LoVo (cell line): ENCODE measurements at places on chromosomes 1 and 21.

GRCh38 chr1:56817716-56818463, 1.3 kb downstream of the FYB2 start:
- DNase-seq: no peak

GRCh38 chr1:182978151-182978853, 25.3 kb upstream of the SHCBP1L start:
- DNase-seq: peak; percentile 21

GRCh38 chr1:52595061-52595460, 7.1 kb upstream of the GPX7 start:
- no peak for DNase-seq

- DNase-seq: peak; percentile 18
These were observed 749 bp upstream of the GLUL start for GRCh38 chr1:182392050-182393028.

DNA sequence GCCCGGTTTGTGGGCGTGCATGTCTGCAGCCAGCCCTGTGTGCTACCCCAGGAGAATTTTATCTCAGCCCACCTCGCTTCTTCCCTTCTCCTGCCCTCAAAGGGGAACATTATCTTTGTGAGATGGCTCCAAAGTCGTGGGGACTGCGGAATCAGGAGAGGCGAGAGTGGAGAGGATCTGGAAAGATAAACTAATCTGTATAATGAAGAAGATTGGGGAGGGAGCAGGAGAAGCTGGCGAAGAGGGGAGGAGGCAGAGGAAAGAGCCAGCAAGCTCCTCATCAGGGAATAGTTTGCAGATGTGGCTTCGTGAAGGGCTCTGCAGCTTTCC, 310.3 kb downstream of the MATN1 start:
- no peak for DNase-seq

- no peak for DNase-seq
These were observed 52.9 kb upstream of the CITED4 start for GRCh38 chr1:40914927-40915569.

- DNase-seq: no peak
These were observed 33.2 kb downstream of the SSBP3 start for GRCh38 chr1:54372978-54373377.

DNA sequence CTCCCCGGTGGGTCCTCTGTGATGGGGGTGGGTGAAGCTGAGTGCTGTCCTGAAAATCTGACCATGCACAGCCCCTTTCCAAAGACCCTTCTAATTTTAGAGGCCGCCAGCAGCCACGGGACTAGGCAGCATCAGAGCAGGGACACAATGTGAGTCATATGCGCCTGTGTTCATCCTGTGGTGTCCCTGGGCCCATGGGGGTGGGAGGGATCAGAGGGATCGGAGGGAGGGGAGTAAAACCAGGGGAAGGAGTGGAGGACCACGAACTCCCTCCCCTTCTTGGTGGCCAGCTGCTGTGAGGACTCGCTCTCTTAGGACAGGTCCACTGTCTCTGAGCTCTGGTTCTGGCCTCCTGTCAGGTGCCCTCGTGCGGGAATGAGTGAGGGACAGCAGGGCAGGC, 61.5 kb downstream of the ADARB1 start:
- DNase-seq: no peak

GRCh38 chr1:26616881-26617280, 78.9 kb upstream of the ARID1A start:
- no peak for DNase-seq

GRCh38 chr1:244269169-244269568, 182.5 kb downstream of the ADSS2 start:
- no peak for DNase-seq

DNA sequence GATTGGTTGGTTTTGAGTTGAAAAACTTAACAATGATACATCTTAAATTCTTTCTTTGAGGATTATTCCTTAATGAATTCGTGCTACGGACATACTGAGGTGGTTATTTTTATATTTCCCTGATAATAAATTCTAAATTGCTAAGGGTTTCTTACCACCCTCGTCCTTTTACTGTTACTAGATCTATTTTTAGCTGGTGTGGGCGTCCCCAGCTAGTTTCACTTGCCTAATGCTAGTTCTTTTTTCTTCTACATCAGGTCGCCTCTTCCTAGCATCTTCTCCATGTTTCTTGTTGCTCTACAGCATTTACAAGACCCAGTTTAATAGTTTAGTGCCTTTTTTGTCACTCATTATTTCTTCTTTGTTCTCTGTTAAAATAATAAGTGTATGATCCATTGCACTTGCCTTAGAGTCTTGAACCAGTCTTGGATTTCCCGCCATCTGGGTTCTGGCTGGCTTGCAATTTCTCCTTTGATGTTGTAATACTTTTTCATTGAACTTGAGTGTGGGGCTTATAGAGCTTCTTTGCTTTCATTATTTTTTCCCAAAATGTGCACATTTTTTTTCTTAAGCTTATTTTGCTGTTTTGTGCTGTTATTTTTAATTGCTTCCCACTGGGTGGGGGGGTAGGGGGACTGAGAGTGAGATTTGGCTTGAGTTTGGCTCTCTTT, 677 bp upstream of the HSD11B1 start:
- DNase-seq: no peak

DNA sequence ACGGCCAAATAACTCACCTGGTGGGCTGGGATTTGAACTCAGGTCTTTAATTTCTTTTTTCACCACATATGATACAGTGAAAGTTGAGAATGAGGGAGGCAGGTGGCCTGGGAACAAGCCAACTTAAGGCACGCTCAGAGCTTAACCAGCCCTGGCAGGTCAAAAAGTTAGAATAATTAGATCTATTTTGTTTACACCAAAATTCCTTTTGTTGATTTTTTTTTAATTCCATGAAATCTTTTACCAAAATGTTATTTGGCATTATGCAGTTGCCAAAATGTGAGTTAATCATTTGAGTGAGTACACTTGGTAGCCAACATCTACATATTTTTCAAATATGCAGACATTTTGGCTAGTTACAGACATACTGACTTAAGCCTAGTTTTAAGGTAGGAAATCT, 36.8 kb downstream of the LHX8 start:
- no peak for DNase-seq

GRCh38 chr21:35394049-35394448, 344.9 kb upstream of the RUNX1 start:
- no peak for DNase-seq

- DNase-seq: no peak
These were observed 7.6 kb downstream of the EFHD2 start for GRCh38 chr1:15417059-15417934.

DNA sequence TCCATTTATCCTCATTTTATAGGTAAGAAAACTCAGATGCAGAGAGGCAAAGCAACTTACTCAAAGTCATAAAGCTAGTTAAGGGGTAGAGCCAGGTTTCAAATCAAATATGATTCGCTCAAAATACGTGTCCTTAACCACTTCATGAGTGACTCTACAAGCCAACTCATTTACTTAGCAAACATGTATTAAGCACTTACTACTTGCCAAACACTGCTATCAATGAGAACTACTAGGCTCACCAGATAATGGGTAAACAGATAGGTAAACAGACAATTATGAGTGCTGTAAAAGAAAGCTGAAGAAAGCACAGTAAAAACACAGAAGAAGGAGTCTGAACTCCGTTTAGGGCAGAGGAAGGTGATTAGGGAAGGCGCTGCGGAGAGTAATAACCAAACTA, 65.9 kb downstream of the WDR64 start:
- DNase-seq: no peak

- no peak for DNase-seq
These were observed 1.8 kb downstream of the EYA3 start for GRCh38 chr1:28086651-28087050.

- DNase-seq: no peak
These were observed 15.5 kb downstream of the RHBDL2 start for GRCh38 chr1:38926091-38926490.

DNA sequence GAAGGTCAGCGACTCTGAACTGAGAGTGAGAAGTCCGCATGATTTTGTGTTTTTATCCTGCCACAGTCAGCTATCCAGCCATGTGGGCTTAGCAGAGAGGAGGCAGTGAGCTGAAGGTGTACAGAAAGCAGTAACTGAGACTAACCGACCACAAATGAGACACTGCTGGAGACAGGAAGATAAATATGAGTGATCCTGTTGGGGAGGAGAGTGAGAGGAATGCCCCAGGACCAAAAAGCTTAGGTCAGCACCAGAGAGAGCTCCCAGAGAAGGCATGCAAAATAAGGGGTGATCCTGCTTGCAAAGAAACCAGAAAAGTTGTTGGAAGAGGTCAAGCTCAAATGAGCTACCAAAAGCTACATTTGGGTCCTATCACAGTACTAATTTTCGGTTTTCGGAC, 63.7 kb downstream of the HLCS start:
- no peak for DNase-seq

DNA sequence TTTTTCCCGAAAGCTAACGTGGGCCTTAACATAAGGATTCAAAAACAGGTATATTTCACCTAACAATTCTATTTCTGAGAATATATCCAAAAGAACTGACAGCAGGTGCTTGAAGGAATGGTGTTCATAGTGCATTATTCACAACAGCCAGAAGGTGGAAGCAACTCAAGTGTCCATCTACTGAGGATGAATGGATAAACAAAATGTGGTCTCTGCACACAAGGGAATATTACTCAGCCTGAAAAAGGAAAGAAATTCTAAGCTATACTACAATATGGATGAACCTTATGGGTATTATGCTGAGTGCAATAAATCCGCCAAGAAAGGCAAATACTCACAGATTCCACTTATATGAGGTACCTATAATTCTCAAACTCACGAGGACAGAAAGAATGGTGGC, 6.1 kb upstream of the RIPPLY3 start:
- no peak for DNase-seq

GRCh38 chr1:7808253-7808844, 24.3 kb downstream of the PER3 start:
- peak; percentile 11 for DNase-seq

DNA sequence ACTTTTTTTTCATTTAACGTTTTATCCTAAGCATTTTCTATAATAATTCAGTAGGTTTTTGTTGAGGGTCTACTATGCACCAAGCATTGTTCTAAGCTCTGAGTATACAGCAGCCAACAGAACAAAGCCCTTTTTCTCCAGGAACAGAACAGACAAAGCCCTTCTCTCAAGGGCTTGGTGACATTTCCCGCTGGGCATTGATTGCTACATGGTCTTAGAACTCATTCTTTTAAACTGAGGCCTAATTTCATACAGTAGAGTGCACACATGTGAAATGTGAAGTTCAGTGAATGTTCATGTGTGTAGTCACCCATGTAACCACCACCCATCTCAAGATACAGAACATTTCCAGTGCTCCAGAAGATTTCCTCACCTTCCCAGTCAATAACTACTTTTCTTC, 15.2 kb upstream of the PDIK1L start:
- DNase-seq: no peak

GRCh38 chr1:241156231-241156965, 200.6 kb downstream of the RGS7 start:
- DNase-seq: peak; percentile 56

DNA sequence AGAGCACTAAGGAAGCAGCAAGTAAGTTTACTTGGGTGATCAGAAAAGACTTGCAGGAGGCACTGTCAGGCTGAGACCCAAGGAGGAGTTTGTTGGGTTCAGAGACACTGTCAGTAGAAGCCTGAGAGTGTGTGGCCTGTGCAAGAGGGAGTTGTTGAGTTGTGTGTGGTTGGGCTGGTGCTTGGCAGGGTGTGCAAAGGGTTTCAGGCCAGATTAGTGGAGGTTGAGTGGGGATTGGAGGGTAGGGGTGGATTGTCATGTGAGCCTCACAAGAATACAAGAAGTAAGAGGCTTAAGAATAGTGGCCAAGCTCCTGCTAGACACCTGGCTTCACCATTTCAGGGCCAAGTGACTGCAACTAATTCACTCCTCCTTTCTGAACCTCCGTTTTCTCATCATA, 8.9 kb upstream of the KIF21B start:
- DNase-seq: no peak

DNA sequence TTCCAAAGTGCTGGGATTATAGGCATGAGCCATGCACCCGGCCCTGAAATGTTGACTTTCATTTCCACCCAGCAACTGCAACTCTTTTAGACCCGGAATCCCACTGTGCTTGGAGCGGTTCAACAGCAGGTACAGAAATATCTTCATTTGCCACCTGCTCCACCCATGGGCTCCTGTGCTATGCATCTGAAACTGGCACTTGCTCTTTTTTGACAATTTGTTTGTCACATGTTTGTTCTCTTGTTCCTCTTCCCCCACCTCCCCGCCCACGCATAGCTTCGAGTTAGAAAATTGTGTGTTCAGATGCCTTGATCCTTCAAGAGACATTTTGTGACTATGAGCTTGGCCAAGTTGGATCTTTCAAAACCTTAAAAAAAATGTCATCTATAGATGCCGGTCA, 2.4 kb upstream of the IFNLR1 start:
- DNase-seq: no peak

DNA sequence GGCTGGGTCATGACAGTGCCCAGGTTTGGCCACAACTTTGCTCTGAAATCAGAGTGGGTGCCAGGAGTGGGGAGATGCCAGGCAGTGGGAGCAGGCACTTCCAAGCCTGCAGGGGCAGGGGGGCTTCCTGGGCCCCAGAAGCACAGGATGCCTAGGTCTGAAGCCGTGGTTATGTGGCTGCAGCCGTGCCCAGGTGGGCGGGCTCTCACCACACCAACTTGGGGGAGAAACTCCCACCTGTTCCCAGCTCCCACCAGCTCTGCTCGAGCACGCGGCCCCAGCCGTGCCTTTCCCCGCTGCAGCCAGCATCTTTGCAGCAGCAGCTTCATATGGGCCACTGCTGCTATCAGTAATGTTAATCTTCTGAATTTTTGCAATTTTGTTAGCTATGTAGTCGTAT, 331.4 kb downstream of the USP25 start:
- no peak for DNase-seq

- DNase-seq: no peak
These were observed 173.0 kb upstream of the LMO4 start for GRCh38 chr1:87155648-87156047.

DNA sequence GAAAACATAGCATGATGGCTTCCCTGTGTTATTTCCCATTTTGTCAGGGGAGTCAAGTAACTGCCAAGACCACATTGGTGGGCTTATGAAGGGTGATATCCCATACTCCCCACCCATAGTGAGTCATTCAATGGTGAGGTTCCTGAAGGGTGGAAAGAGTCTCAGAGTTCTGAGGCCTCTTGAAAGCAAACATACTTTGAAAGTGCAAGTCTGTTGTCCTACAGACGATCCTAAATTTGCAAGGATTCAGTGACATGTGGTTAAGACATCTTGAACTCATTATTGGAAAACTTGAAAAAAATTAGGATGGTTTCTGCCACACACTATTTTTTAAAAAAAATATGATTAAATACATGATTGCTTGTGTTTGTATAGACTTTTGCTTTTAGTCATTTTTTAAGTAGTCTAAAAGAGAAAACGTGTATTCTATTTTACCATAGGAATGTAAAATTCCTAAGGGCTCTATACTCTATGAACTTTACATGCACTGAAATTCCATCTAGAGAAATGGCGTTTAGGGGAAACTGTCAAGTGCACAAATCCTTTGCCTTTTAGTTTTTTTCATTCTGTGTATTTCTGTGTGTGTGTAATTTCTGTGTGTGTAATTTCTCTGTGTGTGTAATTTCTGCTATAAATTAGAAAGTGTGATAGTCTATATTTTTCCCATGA, 225.5 kb upstream of the ADAMTS5 start:
- no peak for DNase-seq

DNA sequence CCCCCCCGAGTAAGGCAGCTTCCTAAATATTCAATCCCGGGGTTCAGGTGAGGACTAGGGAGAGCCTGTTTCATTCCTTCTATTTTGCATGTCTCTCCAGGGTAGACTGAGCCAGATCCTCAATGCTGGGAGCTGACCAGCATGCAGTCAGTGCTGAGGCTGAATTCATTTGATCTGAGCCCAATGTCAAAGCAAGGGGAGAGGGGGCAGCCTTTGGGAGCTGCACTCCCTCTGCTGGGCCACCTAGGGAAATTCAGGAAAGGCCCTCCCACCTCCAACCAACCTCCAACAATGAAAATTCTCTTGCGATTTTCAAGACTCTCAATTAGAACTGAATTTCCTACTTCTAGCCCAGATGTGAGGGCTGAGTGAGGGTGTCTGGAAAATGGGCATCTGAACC, 371.2 kb downstream of the NPHP4 start:
- peak; percentile 27 for DNase-seq
